ENCODE measurements at places on chromosomes 6 and 20.

- no peak for DNase-seq
Measured at GRCh38 chr20:4830696-4831095, 109.0 kb downstream of the PRND start.

DNA sequence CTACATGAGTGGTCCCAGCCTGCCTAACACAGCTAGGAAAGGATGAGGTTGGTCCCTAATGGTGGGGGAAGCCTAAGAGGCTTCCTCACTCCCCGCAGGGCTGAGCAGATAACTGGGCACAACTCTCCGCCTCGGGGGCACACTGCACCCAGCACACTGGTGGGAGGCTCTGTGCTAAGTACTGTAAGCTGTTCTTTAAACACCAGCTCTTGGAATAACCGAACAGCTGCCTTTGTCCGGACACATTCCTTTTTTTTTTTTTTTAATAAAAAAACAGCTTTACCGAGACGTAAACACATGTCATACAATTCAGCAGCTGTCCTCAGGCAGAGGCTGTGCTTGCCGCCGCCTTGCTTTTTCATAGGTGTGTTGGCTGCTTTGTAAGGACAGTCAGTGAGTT, 6.9 kb downstream of the PSMG4 start:
- no peak for DNase-seq

GRCh38 chr6:156718647-156719394, 58.4 kb upstream of the ARID1B start:
- no peak for DNase-seq

GRCh38 chr6:14785493-14785790, 460.4 kb upstream of the JARID2 start:
- no peak for DNase-seq

DNA sequence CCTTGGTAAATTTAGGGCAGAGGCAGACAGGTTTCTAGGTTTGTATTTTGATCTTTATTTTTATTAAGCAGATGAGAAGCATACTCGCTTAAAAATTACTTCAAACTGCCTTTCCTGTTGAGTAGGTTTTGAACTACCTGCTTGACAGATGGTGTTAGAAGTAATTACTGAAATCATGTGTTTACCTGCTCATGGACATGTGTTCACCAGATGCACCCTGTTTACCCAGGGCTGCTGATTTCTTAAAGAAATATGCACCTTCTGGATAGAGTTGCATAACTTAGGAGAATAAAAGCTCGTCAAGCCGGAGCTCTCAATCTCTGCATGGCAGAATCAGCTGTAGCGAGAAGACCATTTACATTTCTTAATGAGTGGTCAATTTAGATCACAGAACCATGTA, 165.1 kb downstream of the CDKAL1 start:
- DNase-seq, result no peak

GRCh38 chr6:131791476-131791875, 16.3 kb upstream of the ENPP1 start:
- DNase-seq, result no peak

- no peak for DNase-seq
Measured at GRCh38 chr6:161829291-161829729, 555.4 kb upstream of the AGPAT4 start.

- DNase-seq, result no peak
Measured at GRCh38 chr6:18565231-18565630, 178.1 kb downstream of the RNF144B start.

DNA sequence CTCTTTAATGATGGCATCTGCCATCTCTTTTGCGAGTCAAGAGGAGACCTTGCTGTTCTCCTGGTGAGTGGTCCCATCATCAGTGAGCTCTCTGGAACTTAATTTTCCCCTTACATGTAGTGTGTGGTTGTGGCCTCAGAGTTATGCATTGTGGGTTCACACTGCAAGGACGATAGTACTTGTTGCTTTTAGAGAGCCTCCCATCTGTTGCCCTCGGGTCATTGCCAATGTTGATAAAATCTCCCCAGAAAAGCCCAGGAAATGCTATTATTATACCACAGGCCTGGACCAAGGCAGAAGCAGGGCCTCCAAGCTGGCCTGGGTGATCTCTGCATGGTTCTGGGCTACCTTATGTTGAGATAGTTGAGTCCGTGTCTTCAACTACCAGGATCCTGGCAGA, 241.6 kb downstream of the BMP7 start:
- no peak for DNase-seq

GRCh38 chr20:59668926-59669850, 64.8 kb downstream of the PHACTR3 start:
- DNase-seq, result no peak

DNA sequence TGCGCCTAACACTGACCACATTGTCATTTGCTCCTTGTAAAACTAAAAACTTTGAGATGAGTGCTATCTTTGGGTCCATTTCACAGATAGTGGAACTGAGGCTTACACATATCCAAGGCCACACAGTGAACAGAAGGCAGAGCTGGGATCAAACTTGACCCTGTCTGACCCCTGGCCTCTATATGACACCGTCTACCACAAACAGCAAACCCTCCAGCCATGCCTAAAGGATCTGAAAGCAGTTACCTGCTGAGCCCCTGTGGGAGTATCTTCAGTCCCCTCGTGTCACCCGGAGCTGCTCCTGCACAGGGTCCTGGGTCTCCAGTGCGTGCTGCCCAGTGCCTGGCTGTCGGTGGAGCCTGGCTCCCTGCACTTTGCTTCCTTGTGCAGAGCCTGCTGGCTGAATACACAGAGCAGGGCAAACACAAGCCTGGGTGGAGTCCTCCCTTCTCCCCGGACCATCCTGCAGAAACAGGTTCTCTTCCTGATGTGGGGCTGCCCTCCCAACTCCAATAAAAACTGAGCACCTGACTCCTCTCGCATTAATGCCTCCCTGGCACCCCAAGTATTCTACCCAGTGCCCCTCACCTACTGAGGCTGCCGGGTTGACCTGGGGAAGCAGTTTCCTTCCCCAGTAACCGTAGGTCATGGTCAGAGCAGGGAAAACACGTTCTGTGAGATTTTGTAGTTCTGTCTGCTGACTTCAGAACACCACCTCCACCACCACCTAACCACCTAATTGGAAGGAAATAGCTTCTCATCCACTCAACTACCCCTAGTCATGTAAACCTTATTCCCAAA, at the start of gene BCAS1:
TSS of gene BCAS1 (minus strand) at position 408 of the 801 bp plus-strand sequence. CDS start 11,876 bp downstream, outside the sequence.
- no peak for DNase-seq

DNA sequence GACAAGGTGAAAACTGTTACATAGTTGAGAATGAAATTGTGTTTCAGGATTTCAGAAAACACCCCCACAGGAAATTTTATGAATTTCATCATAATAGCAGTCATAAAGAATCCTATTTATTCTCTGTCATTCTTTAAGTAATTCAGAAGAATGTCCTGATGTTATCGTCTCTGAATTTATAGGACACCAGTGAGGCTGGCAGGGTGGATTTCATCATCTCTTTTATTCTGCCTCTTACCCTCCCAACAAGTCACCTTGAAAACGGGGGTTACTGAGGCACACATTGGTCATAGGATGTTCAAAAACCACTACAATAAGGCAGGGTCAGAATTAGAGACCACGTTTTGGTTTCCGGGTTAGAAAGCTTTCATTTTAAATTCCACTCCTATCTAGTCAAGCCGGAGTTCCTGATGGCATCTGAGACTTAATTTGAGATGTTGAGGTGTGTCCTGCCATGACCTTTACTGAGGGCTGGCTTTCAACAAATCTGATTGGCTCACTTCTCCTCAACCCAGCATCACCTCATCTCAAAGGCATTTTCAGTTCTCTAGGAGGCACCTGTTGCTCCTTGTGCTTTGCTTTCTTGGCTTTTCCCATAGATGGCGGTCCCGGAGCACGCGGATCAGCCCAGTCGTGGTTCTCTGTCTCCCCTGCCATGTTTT, 230.6 kb upstream of the SUPT3H start:
- no peak for DNase-seq

- no peak for DNase-seq
Measured at GRCh38 chr6:107600936-107601335, 111.0 kb downstream of the SOBP start.

DNA sequence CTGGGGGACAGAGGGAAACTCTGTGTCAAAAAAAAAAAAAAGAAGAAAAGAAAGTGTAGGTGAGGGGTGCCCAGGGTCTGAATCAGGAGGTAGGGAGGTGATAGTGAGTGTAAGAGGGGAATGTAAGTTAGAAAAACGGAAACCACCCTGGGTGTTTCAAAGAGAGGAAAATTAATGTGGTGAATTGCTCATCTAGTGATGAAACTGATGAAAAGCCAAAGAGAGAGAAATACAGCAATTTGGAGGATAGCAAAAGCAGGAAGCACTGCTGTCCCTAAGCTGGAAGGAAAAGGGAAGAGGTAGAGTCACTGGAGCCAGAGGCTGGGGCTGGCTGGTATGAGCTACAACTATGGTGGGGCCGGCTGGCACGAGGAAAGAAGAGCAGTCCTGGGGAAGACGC, 85.0 kb upstream of the CEP85L start:
- no peak for DNase-seq

- no peak for DNase-seq
Measured at GRCh38 chr20:51563174-51563485, 20.6 kb upstream of the NFATC2 start.

DNA sequence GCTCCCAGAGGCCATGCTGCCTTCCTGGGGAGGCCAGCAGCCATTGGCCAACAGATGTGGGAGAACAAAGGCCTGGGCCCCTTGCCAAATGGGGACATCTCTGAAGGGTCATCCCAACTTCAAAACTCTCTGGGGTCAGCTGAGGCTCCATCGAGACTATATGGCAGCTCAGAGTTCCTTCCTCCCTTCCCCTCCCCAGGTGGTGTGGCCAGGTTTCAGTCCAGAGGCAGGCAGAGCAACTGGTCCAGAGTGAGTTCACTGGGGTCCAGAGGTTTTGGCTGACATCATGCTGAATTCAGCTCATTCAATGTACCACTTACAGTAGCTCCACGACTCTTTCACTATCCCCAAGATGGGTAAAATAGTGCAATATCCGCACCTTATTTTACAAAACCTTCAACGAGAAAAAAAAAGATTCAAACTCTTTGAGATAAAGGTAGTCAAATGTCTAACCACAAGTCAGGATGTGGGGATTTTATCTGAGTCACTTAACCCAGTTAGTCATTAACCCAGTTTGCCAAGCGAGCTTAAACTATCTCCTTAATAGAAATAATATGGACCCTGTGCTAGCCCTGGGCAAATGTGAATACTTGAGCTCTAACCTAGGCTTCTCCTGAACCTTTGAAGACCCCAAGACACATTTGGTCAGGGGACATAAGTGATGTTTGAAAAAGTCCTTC, 108.4 kb upstream of the PLEKHG1 start:
- DNase-seq, result no peak

DNA sequence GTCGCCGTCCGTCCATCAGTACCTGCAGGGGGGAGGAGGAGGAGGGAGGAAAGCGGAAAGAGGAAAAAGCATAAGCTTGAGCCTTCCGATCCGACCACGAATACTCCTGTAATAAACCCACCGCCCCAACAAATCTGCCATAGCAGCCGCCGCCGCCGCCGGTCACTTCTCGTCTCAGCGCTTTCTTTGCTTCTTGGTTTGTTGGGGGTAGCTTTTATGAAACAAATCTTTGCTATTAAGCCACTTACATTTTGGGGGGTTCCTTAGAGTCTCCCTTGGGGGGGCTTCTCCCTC, 277 bp downstream of the ADGRB3 start:
- DNase-seq, result no peak

- no peak for DNase-seq
Measured at GRCh38 chr20:37384683-37385174, 38.8 kb downstream of the SRC start.

GRCh38 chr6:42025066-42025844, 25.1 kb upstream of the TAF8 start:
- DNase-seq, result no peak

DNA sequence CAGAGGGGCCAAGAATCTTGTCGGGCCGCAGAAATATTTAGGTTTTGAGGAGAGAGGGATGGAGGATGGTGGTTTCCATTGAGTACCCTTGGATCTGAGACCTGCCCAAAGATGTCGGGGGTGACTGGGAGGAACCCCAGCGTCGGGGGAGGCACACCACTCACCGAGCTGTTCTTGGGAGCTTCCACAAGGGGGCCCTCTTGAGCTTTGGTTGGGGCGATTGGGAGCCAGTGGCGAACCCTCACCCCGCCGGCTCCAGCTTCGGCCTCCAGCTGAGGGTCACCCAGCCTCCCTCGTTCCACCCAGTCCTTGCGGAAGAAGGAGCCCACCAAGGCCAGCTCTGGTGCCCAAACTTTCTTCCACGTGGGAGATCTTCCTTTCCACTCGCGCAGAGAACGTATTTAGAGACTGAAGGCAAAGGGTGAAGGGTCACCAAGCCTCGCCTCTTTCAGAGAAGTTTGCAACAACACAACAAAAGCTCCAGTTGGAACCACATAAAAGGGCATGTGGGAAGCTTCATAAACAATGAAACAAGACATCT, 33.6 kb downstream of the APCDD1L start:
- DNase-seq, result no peak

GRCh38 chr6:152241013-152241766, 396.0 kb downstream of the SYNE1 start:
- no peak for DNase-seq

DNA sequence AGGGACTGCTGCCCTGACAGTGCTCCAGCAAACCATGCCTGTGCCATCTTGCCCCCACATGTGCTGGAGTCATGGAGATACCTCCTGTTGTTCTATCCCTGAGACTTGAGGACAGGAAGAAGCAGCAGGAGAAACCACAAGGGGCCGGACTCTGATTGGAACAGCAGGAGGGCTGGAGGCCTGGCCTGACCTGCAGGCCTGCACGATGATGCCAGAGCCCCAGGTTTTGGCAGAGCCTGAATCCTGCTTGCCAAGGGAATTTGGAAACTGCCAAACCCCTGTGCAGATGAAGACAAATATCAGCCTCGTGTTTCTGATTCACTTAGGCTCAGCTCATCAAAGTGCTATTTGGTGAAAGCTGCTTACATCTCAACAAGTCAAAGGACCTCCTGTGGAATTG, 177.6 kb downstream of the MAFB start:
- no peak for DNase-seq

GRCh38 chr6:162538643-162539064, 188.9 kb downstream of the PRKN start:
- no peak for DNase-seq

GRCh38 chr20:46648903-46649649, 2.2 kb downstream of the SLC13A3 start:
- DNase-seq, result no peak

DNA sequence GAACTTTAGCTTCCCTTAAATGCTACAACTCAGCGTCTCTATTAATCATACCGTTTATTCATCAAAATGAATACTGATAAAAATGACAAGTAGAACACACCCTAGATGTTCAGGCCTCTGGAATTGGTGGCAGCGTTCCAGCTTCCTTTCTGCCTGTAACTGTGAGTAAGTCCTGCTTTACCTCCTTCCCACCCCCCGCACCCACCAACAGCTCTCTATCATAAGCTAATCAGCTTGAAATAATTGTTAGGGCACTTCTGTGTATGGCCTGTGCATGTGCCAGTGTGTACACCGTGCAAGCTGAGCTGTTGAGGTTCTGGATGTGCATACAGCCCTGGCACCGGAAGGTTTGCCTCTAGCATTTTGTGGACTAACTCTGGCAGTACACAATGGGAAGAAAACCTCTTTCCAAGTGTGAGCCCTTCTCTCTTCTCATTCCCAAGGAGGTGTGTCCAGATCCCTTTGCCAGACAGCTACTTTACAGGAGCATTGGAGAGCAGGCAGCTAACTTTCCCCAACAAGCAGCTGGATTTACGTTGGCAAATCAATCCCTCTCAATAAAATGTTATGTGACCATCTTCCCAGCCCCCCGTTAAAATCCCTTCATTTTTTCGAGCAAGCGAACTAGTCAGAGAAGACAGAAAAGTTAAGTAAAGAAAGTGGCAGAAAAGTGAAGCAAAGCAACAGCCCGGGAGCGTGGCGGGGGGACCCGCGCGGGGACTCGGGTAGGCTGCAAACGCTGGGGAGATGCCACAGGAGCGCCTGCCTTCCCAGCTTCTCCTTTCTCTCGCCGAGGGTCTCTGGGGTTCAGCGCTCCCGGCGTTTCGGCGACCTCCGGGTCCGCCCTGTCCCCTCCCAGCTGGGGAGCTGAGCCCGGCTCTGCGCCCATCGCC, 803 bp upstream of the ADGRG6 start:
- peak; percentile 29 for DNase-seq
